Hindlimb muscle (tissue), 1 donor: ENCODE measurements at places on chromosomes 2 and 18.

GRCh38 chr2:156892467-156893281 lies 364.8 kb upstream of the GALNT5 start:
- peak; percentile 25 for DNase-seq

- no peak for DNase-seq
Observed at GRCh38 chr2:207801259-207801658, 31.6 kb upstream of the FZD5 start.

DNA sequence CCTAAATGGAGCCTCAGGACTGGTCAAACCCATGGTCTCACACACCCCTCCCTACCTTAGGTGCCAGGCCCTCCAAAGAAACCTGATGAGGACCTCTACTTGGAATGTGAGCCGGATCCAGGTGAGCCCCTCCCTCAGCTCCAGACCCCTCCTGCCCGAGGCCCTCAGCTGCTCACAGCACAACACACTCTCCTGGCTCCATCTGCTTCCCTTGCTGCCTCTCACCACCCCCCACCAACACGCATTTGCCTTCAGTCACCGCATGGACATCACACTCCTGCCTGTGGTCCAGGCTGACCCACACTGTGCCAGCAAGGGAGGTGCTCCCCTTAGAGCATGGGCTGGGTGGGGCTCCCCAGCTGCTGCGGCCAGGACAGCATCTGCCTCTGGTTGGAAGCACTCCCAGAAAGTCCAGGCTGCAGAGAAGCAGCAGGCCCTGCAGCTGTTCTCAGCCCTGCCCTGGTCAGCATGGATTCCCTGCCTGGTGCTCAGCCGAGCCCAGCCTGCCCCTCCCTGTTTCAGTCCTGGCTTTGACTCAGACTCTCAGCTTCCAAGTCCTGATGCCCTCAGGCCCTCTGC lies 15.1 kb downstream of the SH2D6 start:
- peak; percentile 88 for DNase-seq

- no peak for DNase-seq
Observed at GRCh38 chr2:203934041-203934492, 2.5 kb upstream of the ICOS start.

DNA sequence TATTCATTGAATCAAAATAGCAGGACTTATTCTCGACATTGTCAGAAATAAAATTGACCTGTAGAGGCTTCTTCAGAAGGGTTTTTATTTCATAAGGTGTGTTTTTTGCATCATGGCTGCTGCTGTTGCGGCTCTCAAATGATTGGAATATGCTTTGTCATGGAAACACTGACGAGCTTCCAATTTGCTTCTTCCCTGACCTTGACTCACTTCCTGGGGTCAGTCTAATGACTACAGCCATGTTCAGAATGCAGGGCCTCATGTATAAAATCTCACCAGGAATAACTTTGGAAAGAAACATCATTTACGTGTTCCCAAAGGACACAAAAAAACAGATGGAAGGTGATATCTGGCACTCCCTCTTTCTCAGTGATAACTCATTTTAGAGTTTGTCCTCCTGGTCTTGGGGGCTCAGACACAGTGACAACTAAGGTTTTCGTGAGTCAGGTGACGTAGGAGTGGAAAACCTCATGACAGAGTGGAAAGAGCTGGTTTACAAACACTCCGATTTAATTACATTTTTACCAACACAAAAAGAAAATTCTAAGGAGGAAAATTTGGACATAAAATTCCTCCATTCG lies 467.0 kb upstream of the RAB12 start:
- DNase-seq, result peak; percentile 41

DNA sequence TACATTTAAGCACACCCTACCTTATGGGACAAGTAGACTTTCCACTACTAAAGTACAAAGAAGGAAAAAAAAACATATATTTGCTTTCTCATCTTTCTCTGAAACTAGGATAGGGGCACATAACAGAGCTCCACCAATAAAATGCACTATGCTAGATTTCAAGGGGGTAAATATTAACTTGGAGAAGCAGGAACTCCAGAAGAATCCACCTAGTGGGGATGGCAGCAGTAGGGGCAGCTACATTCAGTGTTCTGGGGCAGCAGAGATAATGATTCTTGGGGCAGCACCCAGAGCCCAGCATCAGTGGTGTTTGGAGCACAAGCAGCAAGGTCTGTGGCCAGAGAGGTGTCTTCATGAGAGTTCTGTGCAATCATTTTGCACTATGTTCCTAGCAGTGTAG lies 64.7 kb downstream of the DTNB start:
- no peak for DNase-seq
